ENCODE measurements at places on chromosomes 6 and 20. TPM values are rescaled to one million over a fixed set of nuclear protein-coding genes. Genes with fewer than 3 reads are reported as not detected.

RBPJL gene
- polyA plus RNA-seq = not detected

DEFB124 gene
- polyA plus RNA-seq = 0.76 TPM

C6orf58 gene
- not detected for polyA plus RNA-seq

ADGRF1 gene
- polyA plus RNA-seq = not detected

PRKN gene
- 3.4 TPM for polyA plus RNA-seq

BPIFB1 gene
- 0.04 TPM for polyA plus RNA-seq

NKX2-2 gene
- not detected for polyA plus RNA-seq

AURKA gene
- 2.2 TPM for polyA plus RNA-seq

- no peak for DNase-seq
These were observed 1.1 kb downstream of the ZNF165 start for GRCh38 chr6:28081486-28081751.

DNA sequence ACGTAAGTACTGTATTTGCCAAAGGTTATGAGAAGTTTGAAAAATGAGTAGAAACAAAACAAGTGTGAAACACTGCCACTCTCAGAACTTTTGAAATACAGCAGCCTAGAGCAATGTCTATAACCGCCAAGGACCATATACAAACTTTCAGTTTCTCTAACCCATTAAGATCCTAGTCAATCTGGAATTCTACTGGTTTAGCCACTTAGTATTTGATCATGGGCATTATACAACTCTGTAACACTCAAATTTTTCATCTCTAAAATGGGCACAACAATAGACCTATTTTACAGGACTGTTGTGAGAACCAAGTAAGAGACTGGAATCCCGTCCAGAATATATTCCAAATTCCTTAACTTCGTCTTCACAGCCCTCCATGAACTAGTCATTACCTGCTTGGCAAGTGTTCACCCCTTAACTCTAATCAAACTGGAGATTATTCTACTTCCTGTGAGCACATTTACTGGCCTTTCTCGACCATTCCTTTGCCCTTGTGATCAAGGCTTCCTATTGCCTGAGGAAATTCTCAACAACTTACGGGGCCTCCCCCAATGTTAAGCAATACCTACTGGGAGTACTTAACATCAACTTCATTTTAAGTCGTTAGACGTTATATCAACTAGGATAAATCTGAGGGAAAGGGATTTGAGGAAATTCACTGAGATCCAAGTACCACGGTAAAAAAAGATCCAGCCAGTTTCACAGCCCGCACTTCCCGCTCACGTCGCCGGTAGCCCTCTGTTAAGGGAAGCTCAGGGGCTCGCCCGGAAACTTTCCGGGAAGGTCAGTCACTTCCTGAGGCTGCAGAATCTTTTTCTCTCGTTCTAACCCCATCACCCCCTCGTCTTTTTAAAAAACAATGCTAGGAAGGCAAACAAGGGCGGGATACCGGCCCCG, 1.1 kb downstream of the EIF2S2 start:
- no peak for DNase-seq

- no peak for DNase-seq
These were observed 22.2 kb upstream of the SCRT2 start for GRCh38 chr20:697826-698225.

DNA sequence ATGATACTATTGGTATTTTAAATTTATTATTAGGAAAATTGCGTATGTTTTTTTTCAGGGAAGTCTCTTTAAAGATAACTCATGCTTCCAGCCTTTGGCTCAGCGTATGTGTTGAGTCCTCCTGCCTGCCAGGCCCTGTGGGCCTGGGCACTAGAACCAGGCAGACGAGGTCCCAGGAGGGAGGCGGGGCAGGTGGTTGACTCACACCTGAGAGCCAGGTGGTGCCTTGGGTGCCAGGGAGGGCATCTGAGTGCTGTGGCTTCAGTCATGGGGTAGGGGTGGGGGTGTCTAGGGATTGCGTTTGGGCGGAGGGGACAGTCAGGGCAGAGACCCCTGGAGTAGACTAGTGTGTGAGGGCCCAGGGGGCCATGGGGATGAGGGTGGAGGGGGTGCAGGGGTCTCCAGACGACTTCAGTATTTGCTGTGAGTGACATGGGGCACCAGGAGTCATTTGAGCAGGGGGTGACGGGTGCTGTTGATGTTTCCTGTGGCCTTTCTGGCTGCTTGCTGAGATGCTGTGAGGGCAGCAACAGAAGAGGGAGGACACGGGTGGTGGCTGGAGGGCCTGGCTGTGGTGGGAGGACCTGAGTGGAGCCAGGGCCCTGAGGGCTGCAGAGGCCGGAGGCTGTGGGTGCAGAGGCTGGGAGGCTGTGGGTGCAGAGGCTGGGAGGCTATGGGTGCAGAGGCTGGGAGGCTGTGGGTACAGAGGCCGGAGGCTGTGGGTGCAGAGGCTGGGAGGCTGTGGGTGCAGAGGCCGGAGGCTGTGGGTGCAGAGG, 14.8 kb upstream of the ADRM1 start:
- no peak for DNase-seq

- DNase-seq = no peak
These were observed 69.3 kb downstream of the PTPN1 start for GRCh38 chr20:50579511-50579910.

- DNase-seq = no peak
These were observed 6.7 kb upstream of the CDKN1A start for GRCh38 chr6:36671687-36672375.

- DNase-seq = no peak
These were observed 46.7 kb downstream of the TIAM2 start for GRCh38 chr6:155041741-155042279.

DNA sequence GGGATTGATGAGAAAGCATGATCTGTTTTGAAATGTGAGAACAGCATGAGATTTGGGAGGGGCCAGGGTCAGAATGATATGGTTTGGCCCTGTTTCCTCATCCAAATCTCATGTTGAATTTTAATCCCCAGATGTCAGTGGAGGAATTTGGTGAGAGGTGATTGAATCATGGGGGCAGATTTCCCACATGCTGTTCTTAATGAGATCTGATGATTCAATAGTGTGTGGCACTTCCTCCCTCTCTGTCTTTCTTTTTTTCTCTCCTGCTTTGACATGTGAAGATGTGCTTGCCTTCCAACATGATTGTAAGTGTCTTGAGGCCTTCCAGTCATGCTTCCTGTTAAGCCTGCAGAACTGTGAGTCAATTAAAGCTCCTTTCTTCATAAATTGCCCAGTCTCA, 1060.3 kb upstream of the CITED2 start:
- DNase-seq = no peak

DNA sequence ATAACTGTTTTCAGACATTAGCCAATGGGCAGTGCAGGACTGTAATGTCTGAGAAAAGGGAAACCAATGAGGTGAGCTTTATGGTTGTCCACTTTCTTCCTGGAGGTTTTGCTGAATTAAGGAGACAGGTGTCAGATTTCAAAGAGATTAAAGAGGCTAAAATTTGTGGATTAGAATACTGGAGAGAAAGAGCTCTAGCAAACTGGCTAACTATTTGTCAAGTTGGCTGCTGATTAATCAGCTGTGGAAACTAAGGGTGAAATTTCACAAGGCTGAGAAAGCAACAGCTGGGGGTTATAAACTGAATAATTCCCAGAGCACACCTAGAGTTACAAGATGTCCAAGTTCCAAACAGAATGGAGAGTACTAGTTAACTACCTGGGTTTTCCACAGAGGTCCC, 198.9 kb downstream of the TBC1D32 start:
- DNase-seq = no peak

GRCh38 chr6:146914489-146915483, 289.4 kb upstream of the STXBP5 start:
- no peak for DNase-seq

GRCh38 chr20:48972816-48973215, 51.3 kb downstream of the ARFGEF2 start:
- no peak for DNase-seq

DNA sequence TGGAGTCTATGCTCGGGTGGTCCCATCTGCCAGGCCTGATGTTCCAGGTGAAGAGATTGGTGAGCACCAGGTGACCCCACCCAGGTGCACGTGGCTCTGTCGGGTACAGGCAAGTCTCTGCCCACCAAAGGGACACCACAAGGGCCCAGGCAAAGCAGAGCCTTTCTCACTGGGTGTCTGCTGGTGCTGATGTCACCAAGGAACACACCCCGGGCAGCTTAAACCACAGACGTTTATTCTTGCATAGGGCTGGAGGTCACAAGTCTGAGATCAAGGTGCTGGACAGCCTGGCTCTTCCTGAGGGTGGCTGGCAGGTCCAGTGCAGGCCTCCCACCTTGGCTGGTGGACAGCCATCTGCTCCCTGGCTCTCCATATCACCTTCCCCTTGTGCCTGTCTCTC, 100.7 kb upstream of the CD93 start:
- DNase-seq = no peak

- DNase-seq = peak; percentile 59
These were observed 592 bp downstream of the CUTA start for GRCh38 chr6:33417128-33417902.

DNA sequence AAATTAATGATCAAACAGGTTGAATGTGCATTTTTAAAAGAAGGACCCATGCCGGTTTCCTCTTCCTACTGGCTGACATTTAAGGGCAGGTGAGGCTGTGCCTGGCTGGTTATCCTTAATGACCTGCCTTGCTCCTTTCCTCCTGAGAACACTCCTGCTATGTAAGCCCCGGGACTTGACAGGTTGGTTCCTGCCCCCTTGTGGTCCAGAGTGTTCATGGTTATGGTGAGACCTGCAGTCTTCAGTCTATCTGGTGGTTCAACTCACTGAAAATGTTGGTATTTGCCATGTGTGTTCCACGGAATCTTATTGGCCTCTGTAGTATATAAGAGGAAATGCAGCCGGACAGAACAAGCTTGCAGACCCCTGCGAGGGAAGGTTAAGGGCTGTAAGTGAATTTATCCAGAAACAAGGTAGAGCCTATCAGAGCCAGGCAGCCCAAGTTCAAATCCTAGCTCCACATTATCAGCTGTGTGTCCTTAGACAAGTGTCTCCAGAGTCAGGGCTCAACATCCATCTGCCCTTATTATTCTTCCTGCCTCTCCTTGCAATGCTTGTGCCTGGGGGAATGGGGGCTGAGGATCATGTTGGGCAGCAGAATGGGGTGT, 5.2 kb upstream of the BPIFA3 start:
- no peak for DNase-seq

GRCh38 chr6:4819706-4820283, 43.6 kb downstream of the CDYL start:
- no peak for DNase-seq

Measured in heart left ventricle (tissue), 16 donors.